ENCODE measurements at places on chromosomes 5 and 9.

GRCh38 chr9:134136118-134136995, 475 bp downstream of the WDR5 start:
- H3K36me3 ChIP-seq, result peaks cover 12% of the 10 kb centered on the region
- no peak overlapping the region for H3K27ac ChIP-seq
- H3K4me1 ChIP-seq, result peaks cover 26% of the 10 kb centered on the region
- peak overlapping the region; percentile 94 for H3K4me3 ChIP-seq

DNA sequence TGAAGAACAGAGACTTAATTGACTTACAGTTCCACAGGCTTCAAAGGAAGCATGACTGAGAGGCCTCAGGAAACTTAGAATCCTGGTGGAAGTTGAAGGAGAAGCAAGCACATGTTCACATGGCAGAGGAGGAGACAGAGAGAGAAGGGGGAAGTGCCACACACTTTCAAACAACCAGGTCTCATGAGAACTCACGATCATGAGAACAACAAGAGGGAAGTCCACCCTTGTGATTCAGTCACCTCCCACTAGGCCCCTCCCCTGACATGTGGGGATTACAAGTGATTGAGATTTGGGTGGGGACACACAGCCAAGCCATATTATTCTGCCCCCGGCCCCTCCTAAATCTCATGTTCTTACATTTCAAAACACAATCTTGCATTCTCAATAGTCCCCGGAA, 19.5 kb downstream of the NR3C1 start:
- no peak overlapping the region for H3K27ac ChIP-seq
- no peaks in the 10 kb centered on the region for H3K36me3 ChIP-seq
- no peak for DNase-seq

DNA sequence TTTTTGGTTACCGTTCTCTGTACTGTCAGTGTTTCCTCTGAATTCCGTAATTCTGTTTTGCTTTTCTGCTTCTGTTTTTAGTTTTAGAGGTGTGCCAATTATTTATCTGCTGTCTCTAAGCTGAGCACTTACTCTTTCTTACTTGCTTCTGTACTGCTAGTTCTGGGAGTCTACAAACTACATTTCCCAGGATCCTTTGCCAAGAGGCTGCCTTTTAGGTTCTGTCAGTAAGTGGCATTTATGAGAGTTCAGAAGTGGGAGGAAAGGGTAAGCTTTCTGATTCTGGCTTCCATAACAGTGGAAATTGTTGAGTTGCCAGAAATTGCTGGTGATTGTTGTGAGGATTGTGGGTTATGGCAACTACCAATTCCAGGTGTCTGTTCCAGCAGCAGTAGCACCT, 102.4 kb downstream of the OSTF1 start:
- H3K4me1 ChIP-seq, result no peaks in the 10 kb centered on the region
- DNase-seq, result no peak
- H3K4me3 ChIP-seq, result no peak overlapping the region
- no peak overlapping the region for H3K27ac ChIP-seq
- H3K36me3 ChIP-seq, result no peaks in the 10 kb centered on the region

GRCh38 chr9:126591083-126591482, 22.6 kb upstream of the LMX1B start:
- no peaks in the 10 kb centered on the region for H3K27me3 ChIP-seq
- H3K4me1 ChIP-seq, result no peaks in the 10 kb centered on the region
- DNase-seq, result no peak
- H3K36me3 ChIP-seq, result no peaks in the 10 kb centered on the region
- no peak overlapping the region for H3K27ac ChIP-seq

DNA sequence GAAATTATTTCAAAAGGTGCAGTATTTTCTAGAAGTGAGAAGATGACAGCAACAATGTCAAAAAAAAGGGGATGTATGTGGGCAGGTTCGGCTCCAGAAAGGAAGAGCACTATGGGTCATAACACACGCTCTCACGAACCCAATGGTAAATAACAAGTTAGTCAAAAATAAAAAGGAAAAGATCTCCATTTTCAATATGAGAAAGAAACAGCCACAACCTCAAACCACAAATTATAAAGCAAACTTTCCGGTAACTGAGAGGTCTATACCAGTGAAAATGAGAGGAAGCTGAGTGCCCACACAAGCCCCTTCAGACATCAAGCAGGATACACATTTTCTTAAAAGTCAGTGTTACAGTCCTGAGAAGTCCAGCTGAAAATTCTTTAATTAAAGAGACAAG, 398.5 kb upstream of the RPS23 start:
- H3K27ac ChIP-seq, result no peak overlapping the region
- no peak for DNase-seq
- no peak overlapping the region for H3K4me3 ChIP-seq
- no peaks in the 10 kb centered on the region for H3K36me3 ChIP-seq
- no peaks in the 10 kb centered on the region for H3K27me3 ChIP-seq

- H3K4me1 ChIP-seq, result peaks cover 10% of the 10 kb centered on the region
- H3K27ac ChIP-seq, result no peak overlapping the region
- no peaks in the 10 kb centered on the region for H3K36me3 ChIP-seq
- H3K27me3 ChIP-seq, result no peaks in the 10 kb centered on the region
- no peak overlapping the region for H3K4me3 ChIP-seq
- no peak for DNase-seq
Observed at GRCh38 chr9:133730994-133731715, 7.0 kb downstream of the SARDH start.

DNA sequence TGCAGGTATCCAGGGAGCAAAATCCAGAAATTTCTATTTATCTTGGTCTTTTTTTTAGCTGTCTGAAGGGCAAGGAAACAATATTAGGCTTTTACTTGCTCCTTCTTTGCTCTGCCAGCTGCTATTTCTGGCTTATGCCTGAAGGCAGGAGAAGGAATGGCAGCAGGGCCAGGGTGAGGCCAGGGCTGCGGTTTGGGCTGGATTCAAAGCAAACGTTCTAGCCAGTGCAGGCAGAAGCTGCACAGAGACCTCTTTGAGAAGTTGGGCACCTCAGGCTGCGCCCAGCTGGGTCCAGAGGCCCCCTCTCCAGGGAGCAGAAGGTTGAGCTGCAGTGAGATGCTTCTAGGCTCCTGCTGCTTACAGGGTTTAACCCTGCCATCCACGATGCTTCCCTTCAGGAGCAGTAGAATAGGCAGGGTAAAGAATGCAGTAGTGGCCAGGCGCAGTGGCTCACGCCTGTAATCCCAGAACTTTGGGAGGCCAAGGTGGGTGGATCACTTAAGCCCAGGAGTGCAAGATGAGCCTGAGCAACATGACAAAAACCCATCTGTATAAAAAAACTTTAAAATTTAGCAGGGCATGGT, 201.2 kb downstream of the ADCY2 start:
- no peak overlapping the region for H3K27ac ChIP-seq
- peaks cover 40% of the 10 kb centered on the region for H3K4me1 ChIP-seq
- no peaks in the 10 kb centered on the region for H3K27me3 ChIP-seq
- no peaks in the 10 kb centered on the region for H3K36me3 ChIP-seq
- H3K4me3 ChIP-seq, result no peak overlapping the region
- no peak for DNase-seq

- H3K4me3 ChIP-seq, result peak overlapping the region; percentile 45
- H3K36me3 ChIP-seq, result no peaks in the 10 kb centered on the region
- peak; percentile 75 for DNase-seq
- H3K4me1 ChIP-seq, result no peaks in the 10 kb centered on the region
Observed at GRCh38 chr9:127921557-127922120, 4.8 kb upstream of the ST6GALNAC4 start.

DNA sequence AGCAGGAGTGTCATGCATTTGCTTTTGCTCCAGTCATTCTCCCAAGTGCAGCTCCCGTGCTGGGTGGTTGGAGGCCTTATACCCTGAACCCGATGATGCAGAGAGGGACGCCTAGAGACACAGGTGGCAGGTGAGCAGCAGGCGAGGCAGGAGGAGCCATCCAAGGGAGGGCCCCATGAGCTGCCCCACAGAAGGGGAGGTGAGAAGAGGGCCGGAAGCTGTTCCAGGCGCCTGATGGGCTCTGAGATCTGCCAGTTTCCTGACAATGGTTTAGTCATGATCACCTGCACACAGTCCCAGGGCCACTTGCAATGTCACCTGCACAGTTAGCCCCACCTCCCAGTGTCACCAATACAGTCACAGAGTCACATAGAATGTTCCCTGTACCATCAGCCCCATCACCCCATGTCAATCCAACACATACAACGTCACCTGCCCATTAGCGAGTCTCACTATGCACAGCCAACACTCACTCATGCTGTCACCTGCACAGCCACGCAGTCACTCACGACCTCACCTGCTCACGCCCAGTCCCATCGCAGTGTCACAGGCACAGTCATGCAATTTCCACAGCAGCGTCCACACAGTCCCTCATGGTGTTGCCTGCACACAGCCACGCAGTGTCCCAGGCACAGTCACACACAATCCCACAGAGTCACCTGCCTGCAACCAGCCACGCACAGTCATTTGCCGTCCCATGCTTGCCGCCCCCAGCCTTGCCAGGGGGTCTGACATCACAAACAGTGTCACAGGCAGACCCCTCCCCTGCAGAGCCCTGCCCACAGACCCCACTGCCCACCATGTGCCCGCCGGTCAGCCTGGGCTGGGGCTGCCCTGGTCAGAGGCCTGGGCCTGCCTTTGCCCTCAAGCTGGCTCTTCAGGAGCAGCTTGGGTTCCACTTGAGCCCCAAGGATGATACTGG, 113.4 kb downstream of the LHX2 start:
- DNase-seq, result no peak
- H3K36me3 ChIP-seq, result no peaks in the 10 kb centered on the region
- no peaks in the 10 kb centered on the region for H3K27me3 ChIP-seq
- H3K27ac ChIP-seq, result no peak overlapping the region

GRCh38 chr5:151424892-151425523, 22.4 kb upstream of the SLC36A1 start:
- H3K36me3 ChIP-seq, result no peaks in the 10 kb centered on the region
- DNase-seq, result peak; percentile 68
- no peak overlapping the region for H3K27ac ChIP-seq
- peaks cover 9% of the 10 kb centered on the region for H3K4me1 ChIP-seq
- H3K4me3 ChIP-seq, result no peak overlapping the region

DNA sequence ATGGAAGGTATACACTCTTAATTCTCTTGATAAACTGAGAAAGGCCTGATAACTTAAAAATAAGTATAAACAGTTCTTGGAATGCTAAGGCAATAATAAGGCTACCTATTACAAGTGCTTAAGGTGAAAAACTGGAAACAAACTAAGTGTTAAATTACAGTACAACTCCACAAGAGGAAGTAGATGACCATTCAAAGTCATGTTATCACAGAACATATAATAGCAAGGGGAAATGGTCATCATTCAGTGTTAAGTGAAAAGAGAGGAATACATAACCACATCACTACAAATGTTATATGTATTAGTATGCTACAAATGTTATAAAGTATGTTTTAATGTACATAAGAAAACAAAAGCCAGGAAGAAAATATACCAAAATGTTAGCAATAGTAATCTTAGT, 135.9 kb downstream of the CCDC192 start:
- H3K27me3 ChIP-seq, result no peaks in the 10 kb centered on the region
- H3K27ac ChIP-seq, result no peak overlapping the region
- no peaks in the 10 kb centered on the region for H3K36me3 ChIP-seq
- no peak for DNase-seq
- H3K4me1 ChIP-seq, result no peaks in the 10 kb centered on the region

DNA sequence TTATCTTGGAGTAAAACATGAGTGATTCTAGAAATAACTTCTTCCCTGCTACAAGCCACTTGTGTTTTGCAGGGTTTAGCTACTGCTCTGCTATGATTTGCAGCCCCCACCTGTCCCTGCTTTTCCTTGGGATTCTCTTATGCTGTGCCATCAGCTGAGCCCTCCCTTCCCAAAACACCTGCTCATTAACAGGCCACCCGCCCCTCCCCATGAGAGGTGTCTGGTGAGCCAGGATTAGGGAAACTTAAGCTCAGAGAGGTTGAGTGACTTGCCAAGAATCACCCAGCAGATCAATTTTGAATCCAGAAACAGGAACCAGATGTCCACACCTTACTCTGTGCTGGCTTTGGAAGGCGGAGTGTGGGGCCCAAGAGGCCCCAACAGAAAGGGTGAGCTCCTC, 111.7 kb upstream of the CXCL14 start:
- no peaks in the 10 kb centered on the region for H3K4me1 ChIP-seq
- no peak overlapping the region for H3K4me3 ChIP-seq
- no peaks in the 10 kb centered on the region for H3K36me3 ChIP-seq
- no peak overlapping the region for H3K27ac ChIP-seq
- DNase-seq, result no peak
- H3K27me3 ChIP-seq, result no peaks in the 10 kb centered on the region

- peaks cover 28% of the 10 kb centered on the region for H3K4me1 ChIP-seq
- no peak overlapping the region for H3K27ac ChIP-seq
- H3K36me3 ChIP-seq, result no peaks in the 10 kb centered on the region
Observed at GRCh38 chr9:136059321-136059791, 35.7 kb downstream of the NACC2 start.

DNA sequence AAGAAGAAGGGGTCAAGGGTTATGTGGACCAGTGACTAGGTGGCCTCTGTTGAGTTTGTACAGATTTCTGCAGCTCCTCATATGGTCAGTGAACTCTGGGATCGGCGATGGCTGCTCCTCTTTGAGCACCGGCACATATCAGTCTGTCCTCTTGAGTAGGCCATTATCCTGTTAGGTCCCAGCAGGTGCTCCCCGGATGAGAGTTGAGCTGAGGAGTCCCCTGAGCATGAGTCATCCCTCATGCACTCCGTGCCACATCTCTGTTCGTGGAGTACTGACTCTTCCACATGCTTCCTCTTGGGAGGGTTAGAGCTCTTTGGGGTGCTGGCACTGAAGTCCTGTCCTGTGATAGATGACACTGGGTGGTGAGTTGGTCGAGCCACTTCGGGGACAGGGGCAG, 143.7 kb downstream of the PTTG1 start:
- no peak overlapping the region for H3K4me3 ChIP-seq
- no peaks in the 10 kb centered on the region for H3K36me3 ChIP-seq
- H3K4me1 ChIP-seq, result no peaks in the 10 kb centered on the region
- DNase-seq, result no peak
- H3K27ac ChIP-seq, result no peak overlapping the region
- H3K27me3 ChIP-seq, result no peaks in the 10 kb centered on the region

GRCh38 chr5:154761046-154761736, 6.0 kb downstream of the LARP1 start:
- peak overlapping the region; percentile 17 for H3K27ac ChIP-seq
- DNase-seq, result no peak
- peaks cover 63% of the 10 kb centered on the region for H3K4me1 ChIP-seq
- H3K4me3 ChIP-seq, result peak overlapping the region; percentile 82
- no peaks in the 10 kb centered on the region for H3K36me3 ChIP-seq

- DNase-seq, result no peak
- no peak overlapping the region for H3K27ac ChIP-seq
Observed at GRCh38 chr5:120354126-120354525, 110.0 kb upstream of the PRR16 start.

DNA sequence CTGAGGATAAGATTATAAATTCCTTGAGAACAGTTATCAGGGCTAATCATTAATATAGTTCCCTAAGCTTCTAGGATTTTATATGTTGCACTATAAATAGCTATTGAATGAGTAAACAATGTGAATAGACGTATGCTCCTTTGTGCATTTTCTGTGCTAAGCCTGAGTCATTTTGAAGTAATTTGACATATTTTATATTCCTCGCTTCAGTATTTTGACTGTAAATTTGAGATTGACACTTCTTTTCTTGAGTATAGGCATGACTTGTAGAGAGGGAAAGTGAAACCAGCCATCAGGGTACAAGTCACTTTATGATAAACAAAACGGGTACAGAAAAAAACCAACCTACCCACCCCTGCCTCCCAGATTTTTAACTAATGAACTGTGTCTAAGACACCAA, 367.7 kb upstream of the PRR16 start:
- H3K4me3 ChIP-seq, result no peak overlapping the region
- no peaks in the 10 kb centered on the region for H3K36me3 ChIP-seq
- H3K27me3 ChIP-seq, result no peaks in the 10 kb centered on the region
- DNase-seq, result no peak

Data from GM23338 (cell line).